Mucosa of descending colon (tissue), 3 donors: ENCODE measurements at places on chromosomes 5 and 9.

GRCh38 chr5:151638619-151639018 lies 47.5 kb upstream of the FAT2 start:
- DNase-seq = no peak

GRCh38 chr9:99497641-99498040 lies 275.6 kb downstream of the SEC61B start:
- DNase-seq = no peak

GRCh38 chr5:39198127-39198526 lies 21.2 kb downstream of the FYB1 start:
- no peak for DNase-seq

DNA sequence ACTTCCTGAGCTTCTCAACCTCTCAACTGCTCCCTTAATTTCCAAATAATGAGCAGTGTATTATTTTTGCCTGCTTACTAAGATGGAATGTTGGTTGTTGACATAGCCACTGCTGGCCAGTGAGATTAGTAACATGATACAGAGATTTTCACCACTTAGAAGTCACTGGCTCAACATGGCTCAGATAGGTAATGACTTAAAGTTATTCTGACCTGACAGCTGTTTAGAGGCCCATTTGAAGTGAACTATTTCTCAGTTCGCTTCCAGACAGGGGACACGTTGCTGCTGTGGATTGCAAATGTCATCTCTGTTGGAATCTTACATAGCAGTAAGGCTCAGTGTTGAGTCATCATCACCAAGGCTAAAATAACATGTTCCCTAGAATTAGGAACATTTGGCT lies 490.2 kb downstream of the TLE4 start:
- DNase-seq = no peak

GRCh38 chr5:97165726-97166125 lies 17.3 kb downstream of the RIOK2 start:
- peak; percentile 84 for DNase-seq

GRCh38 chr9:127612939-127613582 lies 984 bp downstream of the STXBP1 start:
- DNase-seq = peak; percentile 65

DNA sequence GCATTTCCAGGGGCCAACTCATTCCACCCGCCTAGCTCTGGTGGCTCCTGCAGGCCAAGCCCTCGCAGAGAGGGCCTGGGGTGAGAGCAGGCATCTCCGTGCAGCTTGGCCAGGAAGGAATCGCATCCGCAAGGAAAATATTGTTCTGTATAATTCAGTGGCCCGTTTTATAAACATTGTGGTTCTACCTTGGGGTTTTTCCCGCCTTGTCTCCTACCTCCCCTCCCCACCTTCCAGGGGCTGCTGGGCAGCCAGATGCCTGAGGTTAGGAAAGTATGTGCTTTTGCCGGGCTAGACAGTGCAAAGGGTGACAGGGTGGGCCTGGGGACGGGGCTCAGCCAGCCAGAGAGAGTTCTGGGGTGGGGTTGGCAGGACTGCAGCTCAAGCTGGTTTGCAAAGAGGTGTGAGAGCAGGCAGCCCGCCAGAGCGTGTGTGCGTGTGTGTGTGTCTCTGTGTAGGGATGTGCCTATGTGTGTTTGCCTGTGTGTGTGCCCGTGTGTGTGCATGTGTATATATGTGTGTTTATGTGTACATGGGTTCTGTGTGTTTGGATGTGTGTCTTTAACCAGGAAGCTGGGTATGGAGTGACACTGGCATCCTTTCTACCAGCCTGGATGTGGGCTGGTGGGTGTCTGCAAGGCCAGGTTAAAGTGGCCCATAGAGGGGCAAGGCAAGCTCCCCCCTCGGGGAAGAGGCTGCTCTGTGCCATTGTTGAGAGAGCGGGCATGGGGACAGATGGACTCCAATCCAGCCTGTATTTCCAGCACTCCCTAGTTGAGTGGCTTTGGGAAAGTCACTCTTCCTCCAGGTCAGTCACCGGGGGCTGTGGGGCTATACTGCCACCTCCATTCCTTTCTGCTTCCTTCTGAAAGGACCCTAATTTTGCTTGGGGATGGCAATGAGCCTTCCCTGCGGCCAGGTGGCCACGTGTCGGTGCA lies 10.6 kb upstream of the SLC2A6 start:
- no peak for DNase-seq

- no peak for DNase-seq
Measured at GRCh38 chr5:146310540-146310939, 28.1 kb upstream of the POU4F3 start.

GRCh38 chr5:94577466-94578245 lies 40.7 kb downstream of the KIAA0825 start:
- no peak for DNase-seq

DNA sequence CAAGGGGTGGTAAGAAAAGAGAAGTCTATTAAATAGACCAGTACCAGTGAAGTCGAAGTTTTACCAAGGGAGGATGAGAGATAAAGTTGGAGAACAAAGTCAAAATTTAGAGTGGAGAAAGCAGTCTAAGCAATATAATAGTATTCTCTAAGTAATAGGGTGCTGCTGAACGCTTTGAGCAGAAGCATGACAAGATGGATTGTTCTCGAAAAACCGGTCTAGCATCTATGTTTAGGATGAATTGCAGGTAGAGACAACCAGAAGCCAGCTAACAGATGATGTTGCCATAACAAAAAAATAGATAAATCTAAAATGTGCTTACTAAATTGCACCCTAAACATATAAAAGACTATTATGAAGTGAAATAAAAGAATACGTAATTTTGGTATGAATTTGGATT lies 237.0 kb downstream of the PRELID2 start:
- no peak for DNase-seq

DNA sequence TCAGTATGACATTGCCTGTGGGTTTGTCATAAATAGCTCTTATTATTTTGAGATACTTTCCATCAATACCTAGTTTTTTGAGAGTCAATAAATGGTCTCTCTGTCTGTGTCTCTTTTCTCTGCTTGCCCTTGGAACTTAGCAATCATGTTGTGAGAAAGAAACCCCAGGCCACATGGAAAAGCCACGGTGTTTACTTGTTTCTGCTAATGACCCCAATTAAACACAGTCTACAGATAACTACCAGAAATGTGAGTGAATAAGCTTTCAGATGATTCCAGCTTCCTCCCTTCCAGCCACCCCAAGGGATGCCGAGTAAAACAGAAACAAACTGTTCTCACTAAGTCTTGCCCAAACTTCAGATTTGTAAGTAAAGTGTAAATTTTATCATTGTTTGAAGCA lies 584.9 kb downstream of the MAT2B start:
- no peak for DNase-seq

DNA sequence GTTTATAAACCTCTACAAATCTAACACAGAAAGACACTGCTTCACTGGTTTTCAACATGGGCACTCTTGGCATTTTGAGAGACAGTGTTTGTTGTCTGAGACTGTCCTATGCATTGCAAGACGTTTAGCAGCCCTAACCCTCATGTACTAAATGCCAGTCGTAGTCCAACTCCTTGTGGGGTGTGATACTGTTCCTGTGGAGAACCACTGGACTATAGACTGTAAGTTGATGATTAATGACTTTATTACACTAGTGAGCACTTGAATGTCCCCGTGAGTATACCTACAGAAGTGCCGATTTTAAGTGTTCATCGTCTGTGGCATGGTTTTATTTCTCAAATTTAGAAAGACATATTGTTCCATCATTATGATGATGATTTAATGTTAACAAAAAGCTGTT lies 46.2 kb downstream of the RECK start:
- DNase-seq = no peak

- no peak for DNase-seq
Measured at GRCh38 chr9:14585730-14586473, 107.3 kb downstream of the ZDHHC21 start.

GRCh38 chr9:127805620-127806019 lies 2.9 kb downstream of the FPGS start:
- peak; percentile 62 for DNase-seq

DNA sequence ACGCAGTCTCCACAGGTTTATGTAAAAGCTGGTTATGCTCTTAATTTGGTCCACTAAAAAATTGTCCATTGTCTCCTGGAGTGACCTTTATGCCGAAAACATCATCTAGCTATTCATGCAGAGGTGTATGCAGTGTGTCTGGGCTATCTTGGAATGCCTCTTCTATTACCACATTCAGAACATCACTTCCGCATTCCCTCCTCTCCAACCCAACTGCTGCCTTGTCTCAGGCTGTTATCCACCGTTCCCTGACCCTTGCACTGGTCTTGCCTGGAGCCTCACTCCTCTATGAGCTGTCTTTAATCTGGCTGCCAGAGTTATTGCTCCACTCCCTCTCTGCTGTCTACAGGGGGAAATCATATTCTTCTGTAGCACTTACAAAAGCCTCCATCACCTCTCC lies 214.1 kb upstream of the ANKRD55 start:
- no peak for DNase-seq

GRCh38 chr5:74206579-74207550 lies 433.7 kb downstream of the ENC1 start:
- DNase-seq = no peak

DNA sequence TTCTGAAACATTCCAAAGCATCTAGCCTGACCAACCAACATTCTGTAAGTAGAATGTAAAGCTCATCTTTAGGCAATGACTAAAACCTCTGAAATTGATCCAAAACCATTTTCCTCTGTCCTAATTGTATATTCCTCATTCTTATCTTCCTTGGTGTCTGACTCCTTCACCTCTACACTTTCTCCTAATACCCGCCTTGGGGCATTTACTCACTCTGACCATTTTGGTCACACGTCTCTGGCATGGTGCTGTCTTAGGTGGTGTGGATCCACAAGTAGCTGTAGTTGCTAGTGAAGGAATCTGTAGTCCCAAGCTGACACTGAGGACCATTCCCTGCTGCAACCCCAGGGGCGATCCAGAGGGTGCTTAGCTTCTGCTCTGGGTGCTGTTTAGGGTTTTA lies 40.8 kb upstream of the LMNB1 start:
- DNase-seq = no peak

DNA sequence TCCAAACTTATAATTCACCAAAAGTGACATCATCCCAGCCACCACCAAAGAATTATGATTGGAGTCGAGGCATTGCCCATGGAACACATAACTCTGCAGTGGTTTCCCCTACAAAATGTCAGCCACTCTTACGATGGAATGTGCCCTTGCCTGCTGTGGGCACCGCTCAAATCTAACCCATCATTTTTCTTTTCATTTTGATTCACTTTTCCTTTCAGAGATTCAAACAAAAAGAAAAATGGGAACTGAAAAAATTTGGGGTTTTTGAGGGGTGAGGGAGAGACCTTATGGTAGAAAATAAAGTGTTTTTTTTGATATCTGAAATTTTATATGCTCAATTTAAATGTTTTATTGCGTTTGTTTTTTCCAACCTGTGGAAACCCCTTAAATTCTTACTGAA lies 28.1 kb downstream of the SMARCA2 start:
- no peak for DNase-seq

DNA sequence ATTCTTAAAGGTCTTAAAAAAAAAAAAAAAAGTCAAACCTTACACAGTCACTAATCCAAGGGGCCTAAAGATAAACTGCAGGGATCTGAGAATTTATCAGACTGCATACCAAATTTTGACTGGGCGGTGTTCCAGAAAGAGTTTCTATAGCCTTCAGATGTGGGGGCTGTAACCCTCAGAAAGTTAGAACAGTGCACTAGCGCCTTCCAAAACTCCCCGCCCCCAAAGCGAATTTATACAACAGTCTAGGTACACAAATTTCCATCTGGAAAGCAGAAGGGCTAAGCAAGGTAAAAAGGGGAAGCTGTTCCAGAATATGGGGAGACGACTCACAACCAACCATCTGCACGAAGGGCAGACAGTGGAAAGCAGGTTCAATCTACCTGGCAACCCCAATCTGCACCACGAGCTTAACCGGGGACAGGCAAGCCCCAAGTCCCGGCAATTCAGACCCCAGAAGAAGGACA lies 813 bp downstream of the ERMP1 start:
- DNase-seq = no peak

GRCh38 chr9:18549772-18550171 lies 75.8 kb downstream of the ADAMTSL1 start:
- DNase-seq = no peak

- DNase-seq = no peak
Measured at GRCh38 chr9:127554966-127555839, 56.9 kb upstream of the STXBP1 start.

DNA sequence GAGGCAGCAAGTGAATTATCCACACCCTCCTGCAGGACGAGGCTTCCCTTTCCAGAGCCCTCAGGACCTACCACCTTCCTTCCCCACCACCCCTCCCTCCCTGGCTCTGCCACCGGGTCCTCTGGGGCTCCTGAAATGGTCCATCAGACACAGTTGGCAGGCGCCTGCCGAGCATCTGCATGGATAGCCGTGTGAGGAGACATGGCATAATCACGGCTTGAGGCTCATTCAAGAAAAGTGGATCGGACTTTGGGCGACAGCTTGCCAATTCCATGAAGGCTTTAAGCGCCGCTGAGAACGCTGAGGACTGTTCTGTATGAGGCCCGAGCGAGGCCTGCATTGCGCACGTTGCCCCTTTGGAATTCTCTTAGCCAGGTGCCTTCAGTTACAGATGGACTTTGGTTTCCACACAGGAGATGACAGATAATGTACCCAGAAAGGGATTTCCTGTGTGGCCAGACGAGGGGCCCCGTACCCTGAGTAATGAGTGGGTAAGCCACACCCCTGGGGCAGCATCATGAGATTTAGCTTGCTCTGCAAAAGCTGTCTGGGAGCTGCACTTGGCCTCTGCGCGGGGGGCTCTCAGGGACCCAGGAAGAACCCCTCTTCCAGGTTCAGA lies 179.8 kb downstream of the OLFM1 start:
- no peak for DNase-seq

- DNase-seq = peak; percentile 12
Measured at GRCh38 chr5:114325541-114325940, 36.3 kb upstream of the KCNN2 start.
